ENCODE measurements at places on chromosomes 1 and 21. TPM values are rescaled to one million over a fixed set of nuclear protein-coding genes. Genes with fewer than 3 reads are reported as not detected.

ADAMTSL4 gene
- total RNA-seq = 0.26 TPM

MANEAL gene
- 1.0 TPM for total RNA-seq

OR2AK2 gene
- 0.33 TPM for total RNA-seq

GJA9 gene
- total RNA-seq = not detected

HOOK1 gene
- 20.3 TPM for total RNA-seq

NIBAN1 gene
- 47.9 TPM for total RNA-seq

KCNE1 gene
- total RNA-seq = 0.32 TPM

OR2L5 gene
- total RNA-seq = 0.14 TPM

CLDN19 gene
- 0.18 TPM for total RNA-seq

HSPB7 gene
- total RNA-seq = not detected

TPTE gene
- not detected for total RNA-seq

FCRL1 gene
- 3.3 TPM for total RNA-seq

CA14 gene
- total RNA-seq = not detected

KRTAP11-1 gene
- total RNA-seq = not detected

HFM1 gene
- total RNA-seq = not detected

B3GALT5 gene
- not detected for total RNA-seq

NES gene
- total RNA-seq = 0.25 TPM

TAGLN2 gene
- total RNA-seq = 245 TPM

KRTAP8-1 gene
- total RNA-seq = not detected

ROR1 gene
- total RNA-seq = 0.44 TPM

RGS1 gene
- 15.3 TPM for total RNA-seq

SEMA4A gene
- 4.6 TPM for total RNA-seq

PLD5 gene
- not detected for total RNA-seq

SOAT1 gene
- 37.2 TPM for total RNA-seq

FMOD gene
- 0.13 TPM for total RNA-seq

NUF2 gene
- 2.3 TPM for total RNA-seq

GPR89A gene
- total RNA-seq = 30.3 TPM

S100A8 gene
- 3.8 TPM for total RNA-seq

AKR7A3 gene
- 0.85 TPM for total RNA-seq

DMBX1 gene
- total RNA-seq = not detected

S100A6 gene
- 461 TPM for total RNA-seq

RHBDL2 gene
- not detected for total RNA-seq

CLDN17 gene
- total RNA-seq = not detected

SPRR1A gene
- total RNA-seq = not detected

SPATA46 gene
- total RNA-seq = not detected

HYI gene
- 17.8 TPM for total RNA-seq

HSD17B7 gene
- 22.0 TPM for total RNA-seq

SPATA45 gene
- total RNA-seq = not detected

BMP8B gene
- 0.33 TPM for total RNA-seq

KIF14 gene
- 0.12 TPM for total RNA-seq

RNF223 gene
- total RNA-seq = not detected

CACNA1S gene
- total RNA-seq = not detected

HMGN2 gene
- total RNA-seq = 339 TPM
